ENCODE measurements at places on chromosomes 1 and 21. TPM values are rescaled to one million over a fixed set of nuclear protein-coding genes. Genes with fewer than 3 reads are reported as not detected.

The SMCP gene
- not detected for total RNA-seq

The TTC39A gene
- total RNA-seq, result not detected

GRCh38 chr1:25809283-25809926 lies 9.4 kb downstream of the SELENON start:
- DNase-seq, result no peak

DNA sequence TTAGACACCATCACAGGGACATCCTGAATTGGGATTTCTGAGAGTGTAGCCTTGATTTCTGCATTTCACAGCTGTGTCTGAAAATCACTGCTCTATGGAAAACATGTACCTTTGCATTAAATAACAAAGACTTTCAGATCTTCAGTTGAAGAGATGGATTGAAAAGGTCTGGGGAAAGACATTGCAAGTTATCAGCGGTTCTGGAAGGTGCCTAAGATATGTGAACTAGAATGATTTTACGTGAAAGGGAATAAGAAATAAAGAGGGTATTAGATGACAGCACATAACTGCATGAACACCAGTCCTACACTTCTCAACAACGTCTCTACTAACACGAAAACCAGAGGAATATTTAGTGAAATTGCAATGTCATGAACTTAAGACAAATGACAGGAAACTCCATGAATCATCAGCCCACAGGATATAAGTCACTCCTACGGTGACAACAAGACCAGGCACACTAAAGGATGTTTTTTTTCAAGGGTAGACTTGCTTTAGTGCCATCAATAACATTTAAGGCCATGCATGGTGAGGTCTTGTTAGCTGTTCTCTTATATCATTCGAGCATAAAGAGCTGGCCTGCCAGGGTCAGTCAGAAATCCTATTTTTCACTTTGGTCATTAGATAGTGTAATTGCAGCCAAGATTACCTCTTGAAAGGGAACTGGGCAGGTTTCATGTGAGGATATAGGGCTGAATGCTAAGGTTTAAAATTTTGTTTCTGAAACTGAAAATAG lies 283.1 kb downstream of the GRIK1 start:
- DNase-seq, result peak; percentile 27

GRCh38 chr1:221405146-221405545 lies 336.7 kb downstream of the DUSP10 start:
- DNase-seq, result no peak

GRCh38 chr1:184504040-184504954 lies 117.5 kb downstream of the C1orf21 start:
- no peak for DNase-seq
